NCI-H510A (cell line): ENCODE measurements at places on chromosomes 2 and 18.

DNA sequence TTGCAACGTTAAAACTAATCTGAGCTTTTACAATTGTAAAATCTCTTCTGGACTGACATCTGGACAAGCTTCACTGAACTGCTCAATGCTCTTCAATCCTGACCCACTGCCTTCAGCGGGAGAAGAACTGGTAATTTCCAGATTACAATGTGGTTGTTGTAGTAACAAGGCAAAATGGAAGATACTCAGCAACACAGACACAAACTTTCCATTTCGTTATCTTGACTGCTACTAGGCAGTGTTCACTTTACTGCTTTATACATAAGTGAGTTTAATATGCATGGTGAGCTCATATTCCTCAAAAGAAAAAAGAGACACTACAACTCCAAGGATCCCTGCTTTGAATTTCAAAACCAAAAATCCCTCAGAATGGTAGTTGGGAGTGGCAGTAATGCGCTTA is 51.9 kb downstream of the GRB14 start:
- DNase-seq = no peak

DNA sequence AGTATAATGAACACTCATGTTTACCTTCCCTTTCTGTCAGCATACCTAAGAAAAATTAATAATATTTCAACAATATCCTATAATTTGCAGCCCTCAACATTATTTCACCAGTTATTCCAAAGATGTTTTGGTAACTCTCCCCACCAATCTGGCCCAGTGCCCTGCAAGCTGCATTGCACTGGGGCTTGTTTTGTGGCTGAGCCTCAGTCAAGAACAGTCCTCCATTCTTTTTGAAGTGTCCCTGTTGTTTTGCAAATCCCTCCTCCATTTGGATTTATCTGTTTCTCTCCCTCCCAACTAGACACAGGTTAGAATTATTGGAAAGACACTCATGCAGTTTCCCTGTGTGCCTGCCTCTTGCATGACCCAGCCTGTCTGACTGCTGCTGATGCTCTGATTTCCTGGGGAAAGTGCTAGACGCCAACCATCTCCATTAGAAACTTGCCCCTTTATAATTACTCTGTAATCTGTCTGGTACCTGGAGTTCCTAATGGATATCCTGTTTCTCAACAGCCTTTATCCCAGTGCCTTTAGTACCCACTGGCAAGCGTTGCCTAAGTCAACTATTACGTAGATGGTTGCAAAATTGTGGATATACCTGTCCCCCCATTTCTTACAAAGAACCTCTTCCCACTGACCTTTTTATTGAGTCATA is 60.2 kb downstream of the EIF5B start:
- DNase-seq = no peak

DNA sequence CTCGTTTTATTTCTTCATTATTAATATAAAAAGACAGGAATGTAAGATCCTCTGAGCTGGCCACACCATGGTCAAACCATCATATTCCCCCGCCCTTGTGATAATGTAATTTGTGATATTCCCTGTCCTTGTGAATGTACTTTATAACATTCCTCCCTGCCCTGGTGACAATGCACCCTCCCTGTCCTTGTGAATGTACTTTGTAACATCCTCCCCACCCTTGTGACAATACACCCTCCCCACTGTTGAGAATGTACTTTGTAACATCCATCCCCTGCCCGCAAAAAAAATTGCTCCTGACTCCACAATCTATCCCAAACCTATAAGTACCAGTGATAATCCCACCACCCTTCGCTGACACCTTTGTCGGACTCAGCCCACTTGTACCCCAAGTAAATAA is 211.0 kb downstream of the MBD2 start:
- DNase-seq = no peak

DNA sequence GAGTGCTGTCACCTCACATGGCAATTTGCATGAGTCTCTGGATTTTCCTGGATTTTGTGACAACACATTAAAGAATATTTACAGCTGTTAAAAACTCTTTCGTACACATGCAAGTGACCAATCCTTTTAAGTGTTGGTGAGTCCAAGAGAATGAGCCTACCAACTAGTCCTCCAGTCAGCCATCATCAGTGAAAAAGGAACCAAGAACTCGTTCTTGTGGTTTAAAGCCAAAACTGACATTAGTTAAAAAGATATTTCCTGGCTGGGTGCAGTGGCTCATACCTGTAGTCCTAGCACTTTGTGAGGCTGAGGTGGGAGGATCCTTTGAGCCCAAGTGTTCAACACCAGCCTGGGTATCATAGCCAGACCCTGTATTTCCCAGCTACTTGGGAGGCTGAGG is 215.4 kb upstream of the ITGA4 start:
- DNase-seq = no peak

DNA sequence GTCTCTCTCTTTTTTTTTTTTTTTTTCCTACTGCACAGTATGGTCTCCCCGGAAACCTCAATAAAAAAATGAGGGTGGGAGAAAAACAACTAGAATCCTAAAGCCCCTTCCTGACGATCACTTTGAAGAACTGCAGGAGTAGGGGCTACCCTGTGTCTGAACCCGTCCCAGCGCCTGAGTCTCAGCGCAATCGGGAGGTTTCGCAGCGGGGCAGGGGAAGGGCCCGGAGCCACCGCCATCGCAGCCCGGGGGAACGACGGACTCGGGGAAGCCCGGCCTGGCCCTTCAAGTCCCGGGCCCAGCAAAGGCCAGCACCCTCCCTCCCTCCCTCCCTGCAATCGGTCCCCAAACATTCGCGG is 411 bp downstream of the NARS1 start:
- no peak for DNase-seq

GRCh38 chr2:239298116-239298804 is 102.6 kb downstream of the HDAC4 start:
- DNase-seq = no peak

- no peak for DNase-seq
These were observed 9.9 kb downstream of the EPAS1 start for GRCh38 chr2:46306988-46307655.

- DNase-seq = no peak
These were observed 360.5 kb upstream of the RGPD4 start for GRCh38 chr2:107466241-107466640.

- DNase-seq = no peak
These were observed 74.0 kb downstream of the CERS6 start for GRCh38 chr2:168529900-168530561.

GRCh38 chr2:240140511-240140910 is at the start of gene OTOS:
TSS of gene OTOS (minus strand) at chr2:240140658. CDS start at chr2:240140326, 332 bp downstream.
- DNase-seq = peak; percentile 51

DNA sequence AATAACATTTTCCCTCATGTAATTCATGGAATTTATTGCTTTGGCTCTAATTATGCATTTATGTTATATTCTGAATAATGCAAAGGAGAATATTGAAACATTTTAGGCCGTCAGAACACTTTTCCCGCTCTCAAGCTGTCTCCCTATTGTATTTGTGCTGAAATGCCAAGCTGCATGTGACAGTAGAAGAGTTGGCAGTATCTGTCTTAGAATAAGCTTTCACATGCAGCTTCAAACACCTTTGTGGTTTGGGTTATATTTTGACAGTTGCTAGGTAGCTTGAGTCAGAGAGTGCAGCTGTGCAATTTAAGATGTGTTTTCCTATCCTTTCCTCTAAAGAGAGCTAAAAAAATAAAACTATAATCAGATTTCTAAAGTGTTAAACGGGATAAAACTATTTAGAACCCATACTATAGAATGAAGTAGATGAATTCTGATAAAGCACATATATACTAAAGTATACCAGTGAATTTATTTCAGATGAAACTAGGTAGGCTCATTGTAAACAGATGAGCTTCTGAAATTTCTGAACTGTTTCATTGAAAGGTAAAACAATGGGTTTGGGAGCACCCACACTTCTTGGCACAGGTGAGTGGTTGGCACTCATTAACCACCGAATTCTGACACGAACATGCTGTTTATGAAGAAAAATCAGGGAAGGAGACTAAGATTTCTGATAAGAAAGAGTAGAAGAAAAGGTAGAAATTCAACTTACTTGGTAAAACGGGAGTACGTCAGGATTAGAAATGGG is 43.4 kb downstream of the PLCL1 start:
- DNase-seq = no peak

GRCh38 chr18:54555996-54556395 is 35.0 kb upstream of the DYNAP start:
- no peak for DNase-seq

- DNase-seq = no peak
These were observed 103.1 kb downstream of the PPP1R1C start for GRCh38 chr2:182088681-182089320.

GRCh38 chr2:6475155-6475940 is 390.4 kb downstream of the CMPK2 start:
- DNase-seq = no peak

DNA sequence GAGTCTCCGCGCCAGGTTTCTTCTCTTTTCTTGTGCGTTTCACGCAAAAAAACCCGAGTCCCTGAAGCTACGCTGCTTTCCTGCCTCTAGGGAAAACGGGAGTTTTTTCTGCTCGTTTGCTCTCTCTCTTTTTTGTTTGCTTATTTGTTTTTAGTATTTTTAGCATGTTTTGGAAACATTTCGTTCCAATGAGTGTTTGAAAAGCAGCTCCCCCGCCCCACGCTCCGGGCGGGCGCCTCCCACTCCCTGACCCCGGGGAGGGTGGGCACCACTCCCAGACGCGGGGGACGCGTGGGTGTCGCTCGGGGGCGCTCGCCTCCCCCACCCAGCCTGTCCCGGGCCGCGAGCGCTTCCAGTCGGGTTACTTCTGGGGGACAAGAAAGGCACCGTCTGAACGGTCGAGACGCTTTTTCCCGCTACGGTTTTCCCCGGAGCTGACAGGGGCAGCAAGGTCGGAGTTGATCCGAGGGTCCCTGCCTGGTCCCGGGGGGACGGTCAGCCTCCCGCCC is 446 bp upstream of the EFHD1 start:
- DNase-seq = no peak

DNA sequence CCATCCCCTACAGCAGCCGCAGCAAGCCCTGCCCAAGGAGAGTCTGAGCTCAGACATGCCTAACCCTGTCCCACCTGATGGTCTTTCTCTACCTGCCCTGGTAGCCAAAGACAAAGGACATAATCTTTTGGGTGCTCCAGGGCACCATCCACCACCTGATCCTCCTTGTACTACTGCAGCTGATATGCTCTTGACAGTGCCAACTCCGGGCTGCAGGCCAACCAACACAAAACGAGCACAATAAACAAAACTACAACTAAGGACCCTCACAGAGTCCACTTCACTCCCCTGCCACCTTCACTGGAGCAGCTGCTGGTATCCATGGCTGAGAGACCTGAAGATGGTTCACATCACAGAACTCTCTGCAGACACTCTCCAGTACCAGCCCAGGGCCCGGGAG is 106.3 kb downstream of the GRB14 start:
- DNase-seq = no peak

- no peak for DNase-seq
These were observed 10.7 kb upstream of the CD226 start for GRCh38 chr18:69958422-69958821.

DNA sequence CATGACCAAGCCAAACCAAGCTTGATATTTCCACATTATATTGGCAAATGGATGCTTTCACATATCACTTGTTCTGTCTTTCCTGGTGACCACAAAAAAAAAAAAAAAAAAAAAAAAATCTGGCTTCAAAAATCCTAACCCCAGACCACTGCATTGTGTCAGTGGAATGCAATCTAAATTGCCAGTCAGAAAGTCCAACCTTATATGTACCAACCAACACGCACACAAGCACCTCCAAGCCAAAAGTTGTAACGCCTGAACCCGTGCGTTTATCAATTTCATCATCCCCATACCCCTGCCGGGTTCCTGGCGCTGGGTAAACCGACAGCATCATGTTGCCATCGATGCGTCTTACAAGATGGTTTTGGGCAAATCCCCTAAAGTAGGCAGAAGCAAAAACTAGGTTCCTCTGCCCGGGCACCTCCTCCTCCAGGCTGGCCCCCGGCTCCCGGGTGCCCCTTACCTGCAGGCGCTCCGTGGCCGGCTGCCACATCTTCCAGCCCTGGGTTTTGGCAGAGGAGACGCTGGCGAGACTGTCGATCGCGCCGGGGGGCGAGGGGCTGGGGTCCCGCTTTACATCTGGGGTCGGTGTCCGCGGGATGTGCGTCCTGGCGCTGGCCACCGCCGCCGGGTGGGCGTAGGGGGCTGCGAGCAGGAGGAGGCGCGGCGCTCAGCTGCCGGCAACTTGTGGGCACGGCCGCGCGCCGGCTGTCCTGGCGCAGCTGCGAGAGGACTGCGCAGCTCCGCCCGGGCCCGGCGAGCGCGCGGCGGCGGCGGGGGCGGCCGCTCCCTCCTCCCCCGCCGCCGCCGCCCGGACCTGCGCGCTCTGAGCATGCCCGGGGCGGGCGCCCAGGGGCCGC is at the start of gene PID1:
TSS of gene PID1 (minus strand) at position 737 of the 860 bp plus-strand sequence. CDS start at position 493, 244 bp downstream.
- peak; percentile 55 for DNase-seq

GRCh38 chr2:197197895-197198311 is 112.7 kb downstream of the ANKRD44 start:
- no peak for DNase-seq

DNA sequence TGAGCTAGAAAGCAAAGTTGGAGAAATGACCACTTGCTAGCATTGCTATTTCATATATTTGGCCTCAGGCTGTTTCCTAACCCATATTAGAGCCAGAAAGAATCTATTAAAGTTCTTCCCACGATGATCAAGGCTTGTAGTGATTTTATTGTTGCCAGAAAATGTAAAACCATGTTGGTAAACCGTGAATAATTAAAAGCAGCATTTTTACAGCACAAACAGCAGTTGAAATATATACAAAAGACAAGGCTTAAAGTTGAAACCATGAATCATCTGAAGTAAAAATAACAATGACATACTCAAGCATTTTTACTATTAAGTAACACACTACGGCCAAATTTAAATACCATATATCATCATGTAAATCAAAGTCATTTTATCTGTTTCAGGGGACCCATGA is 27.7 kb upstream of the DSC3 start:
- no peak for DNase-seq

DNA sequence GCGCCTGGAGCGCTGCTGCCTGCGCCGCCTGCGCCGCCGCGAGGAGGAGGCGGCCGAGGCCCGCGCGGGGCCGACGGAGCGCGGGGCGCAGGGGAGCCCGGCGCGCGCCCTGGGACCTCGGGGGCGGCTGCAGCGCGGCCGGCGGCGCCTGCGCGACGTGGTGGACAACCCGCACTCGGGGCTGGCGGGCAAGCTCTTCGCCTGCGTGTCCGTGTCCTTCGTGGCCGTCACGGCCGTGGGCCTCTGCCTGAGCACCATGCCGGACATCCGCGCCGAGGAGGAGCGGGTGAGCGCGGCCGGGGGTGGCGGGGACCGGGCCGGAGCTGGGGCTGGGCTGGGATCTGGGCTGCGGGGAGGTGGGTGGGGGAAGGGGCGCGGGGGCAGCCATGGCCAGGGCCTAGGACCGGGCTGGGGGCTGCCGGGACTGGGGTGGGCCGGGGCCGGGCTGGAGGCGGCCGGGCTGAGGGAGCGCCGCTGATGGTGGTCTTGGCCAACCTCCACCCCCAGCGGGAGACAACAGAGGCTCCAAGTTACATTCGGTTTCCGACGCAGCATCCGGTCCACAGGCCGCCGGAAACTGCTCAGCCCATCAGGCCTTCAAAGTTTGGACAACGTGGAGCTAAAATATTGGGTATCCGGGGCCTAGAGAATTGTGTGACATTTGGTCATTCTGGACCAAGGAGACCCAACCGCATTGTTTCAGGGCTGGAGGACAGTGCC is 66.4 kb downstream of the KCNG2 start:
- no peak for DNase-seq

GRCh38 chr2:39158351-39158750 is 37.5 kb upstream of the SOS1 start:
- DNase-seq = no peak
